ENCODE measurements at places on chromosomes 7 and 10. TPM values are rescaled to one million over a fixed set of nuclear protein-coding genes. Genes with fewer than 3 reads are reported as not detected.

DNA sequence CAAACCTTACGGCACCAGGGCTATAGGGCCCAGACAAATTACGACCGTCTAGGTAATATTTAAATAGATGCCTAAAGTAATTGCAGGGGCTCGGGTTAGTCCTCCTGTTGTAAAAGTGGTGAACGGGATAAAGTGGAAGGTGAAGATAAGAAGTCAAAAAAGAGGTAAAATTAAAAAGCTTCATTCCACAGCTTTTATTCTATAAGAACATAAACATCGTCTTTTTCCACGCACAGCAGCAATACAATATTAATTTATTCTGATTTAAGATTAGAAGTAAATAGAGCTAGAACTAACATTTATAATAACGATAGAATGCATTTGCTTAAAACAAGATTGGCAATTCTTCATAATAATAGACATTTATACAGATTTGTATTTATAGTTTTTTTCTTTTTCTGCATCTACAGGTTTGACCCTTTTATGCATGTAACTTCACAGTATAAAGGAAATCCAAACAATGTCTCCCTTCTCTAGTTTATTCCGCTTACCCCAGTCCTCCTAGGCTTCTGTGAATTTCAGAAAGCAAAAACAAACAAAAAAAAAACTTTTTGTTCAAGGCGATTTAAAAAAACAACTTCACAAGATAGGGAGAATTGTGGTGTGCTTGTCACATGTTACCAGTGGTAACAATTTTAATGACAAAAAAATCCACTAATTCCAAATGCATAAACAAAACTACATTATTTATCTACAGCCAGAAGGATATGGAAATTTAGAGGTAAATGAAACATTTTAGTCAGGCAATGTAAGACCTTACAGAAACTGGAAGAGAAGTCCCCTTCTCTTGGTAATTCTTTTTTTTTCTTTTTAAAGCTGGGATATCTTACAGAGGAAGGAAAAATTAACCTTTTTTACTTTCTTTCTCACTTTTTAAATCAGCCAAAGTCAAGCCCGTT lies 3.4 kb downstream of the HOXA10 start:
- peaks cover 4% of the 10 kb centered on the region for H3K36me3 ChIP-seq
- DNase-seq, result no peak
- H3K4me3 ChIP-seq, result peak overlapping the region; percentile 83
- H3K27ac ChIP-seq, result peak overlapping the region; percentile 99

DNA sequence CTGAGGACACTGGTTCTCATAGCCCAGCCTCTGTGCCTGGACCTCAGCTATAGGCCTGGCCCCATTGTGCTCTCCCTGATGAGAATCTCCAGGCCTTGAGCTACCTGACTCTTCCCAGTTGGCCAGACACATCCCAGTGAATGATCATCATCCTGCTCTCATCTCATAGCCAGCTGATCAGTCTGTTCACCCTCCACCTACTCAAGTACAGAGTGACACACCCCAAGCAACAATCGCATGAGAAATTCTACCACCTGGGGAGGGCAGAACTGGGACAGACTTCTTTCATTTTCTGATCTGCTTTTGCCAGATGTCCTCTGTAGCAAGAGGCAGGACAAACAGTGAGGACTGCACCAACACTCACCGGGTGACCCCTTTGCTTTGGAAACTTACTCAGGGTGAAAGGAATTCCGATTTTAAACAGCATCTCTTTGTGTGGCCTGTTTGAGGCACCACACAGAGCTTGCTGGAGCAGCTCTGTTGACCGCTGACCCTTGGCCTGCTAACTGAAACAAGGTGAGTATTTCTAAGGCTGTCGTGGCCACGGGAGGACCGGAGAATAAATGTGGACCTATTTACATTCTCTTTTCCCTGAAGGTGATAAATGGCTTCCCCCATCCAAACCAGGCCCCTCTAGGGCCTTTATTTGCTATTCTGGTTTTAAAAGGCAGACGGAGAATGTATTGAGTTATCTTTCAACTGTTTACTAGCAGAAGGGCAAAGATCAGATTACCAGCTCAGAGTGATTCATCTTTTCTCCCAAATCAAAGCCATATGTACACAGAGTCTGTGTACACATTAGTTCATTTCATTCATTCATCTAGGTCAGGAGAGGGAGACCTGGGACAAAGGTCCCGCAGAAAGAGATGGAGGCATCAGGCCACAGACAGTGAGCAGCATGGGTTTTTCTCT lies 181.4 kb upstream of the TNS3 start:
- peak; percentile 82 for DNase-seq
- no peaks in the 10 kb centered on the region for H3K36me3 ChIP-seq
- no peaks in the 10 kb centered on the region for H3K27me3 ChIP-seq
- peak overlapping the region; percentile 86 for H3K27ac ChIP-seq
- peaks cover 28% of the 10 kb centered on the region for H3K4me1 ChIP-seq
- peak overlapping the region; percentile 35 for H3K4me3 ChIP-seq

- H3K27me3 ChIP-seq, result no peaks in the 10 kb centered on the region
- no peak for DNase-seq
- no peak overlapping the region for H3K4me3 ChIP-seq
- no peak overlapping the region for H3K27ac ChIP-seq
- H3K4me1 ChIP-seq, result peaks cover 10% of the 10 kb centered on the region
- H3K36me3 ChIP-seq, result no peaks in the 10 kb centered on the region
These were observed 30.1 kb downstream of the LRRC17 start for GRCh38 chr7:102942868-102943267.

DNA sequence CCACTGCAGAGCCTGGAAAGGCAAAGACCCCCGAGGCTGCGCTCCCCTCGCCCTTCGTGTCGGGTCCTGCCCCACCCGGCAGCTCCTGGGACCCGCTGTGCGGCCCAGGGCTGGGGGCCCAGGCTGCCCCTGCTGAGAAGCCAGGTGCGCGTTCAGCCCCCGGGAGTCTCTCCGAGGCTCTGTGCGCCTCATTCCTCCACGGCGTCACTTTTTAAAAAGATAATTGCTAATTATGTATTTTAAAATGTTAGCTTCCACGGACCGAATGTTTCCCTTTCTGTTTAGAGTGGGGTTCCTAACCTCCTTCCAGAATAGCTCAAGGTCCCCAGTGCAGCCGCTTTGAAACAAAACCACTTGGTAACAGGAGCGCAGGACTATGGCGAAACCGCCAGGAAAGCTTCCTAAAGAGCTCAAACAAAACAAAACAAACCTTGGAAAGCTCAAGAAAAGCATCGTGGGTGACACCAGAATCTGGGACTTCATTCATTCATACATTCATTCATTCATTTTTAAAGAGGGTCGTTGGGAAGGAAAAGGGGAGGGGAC lies 45.6 kb downstream of the PDIA4 start:
- H3K27ac ChIP-seq, result no peak overlapping the region
- H3K4me3 ChIP-seq, result peak overlapping the region; percentile 82
- DNase-seq, result peak; percentile 70

- no peaks in the 10 kb centered on the region for H3K4me1 ChIP-seq
- no peaks in the 10 kb centered on the region for H3K27me3 ChIP-seq
- H3K36me3 ChIP-seq, result no peaks in the 10 kb centered on the region
- no peak overlapping the region for H3K4me3 ChIP-seq
These were observed 586.8 kb upstream of the MGMT start for GRCh38 chr10:128880159-128880725.

DNA sequence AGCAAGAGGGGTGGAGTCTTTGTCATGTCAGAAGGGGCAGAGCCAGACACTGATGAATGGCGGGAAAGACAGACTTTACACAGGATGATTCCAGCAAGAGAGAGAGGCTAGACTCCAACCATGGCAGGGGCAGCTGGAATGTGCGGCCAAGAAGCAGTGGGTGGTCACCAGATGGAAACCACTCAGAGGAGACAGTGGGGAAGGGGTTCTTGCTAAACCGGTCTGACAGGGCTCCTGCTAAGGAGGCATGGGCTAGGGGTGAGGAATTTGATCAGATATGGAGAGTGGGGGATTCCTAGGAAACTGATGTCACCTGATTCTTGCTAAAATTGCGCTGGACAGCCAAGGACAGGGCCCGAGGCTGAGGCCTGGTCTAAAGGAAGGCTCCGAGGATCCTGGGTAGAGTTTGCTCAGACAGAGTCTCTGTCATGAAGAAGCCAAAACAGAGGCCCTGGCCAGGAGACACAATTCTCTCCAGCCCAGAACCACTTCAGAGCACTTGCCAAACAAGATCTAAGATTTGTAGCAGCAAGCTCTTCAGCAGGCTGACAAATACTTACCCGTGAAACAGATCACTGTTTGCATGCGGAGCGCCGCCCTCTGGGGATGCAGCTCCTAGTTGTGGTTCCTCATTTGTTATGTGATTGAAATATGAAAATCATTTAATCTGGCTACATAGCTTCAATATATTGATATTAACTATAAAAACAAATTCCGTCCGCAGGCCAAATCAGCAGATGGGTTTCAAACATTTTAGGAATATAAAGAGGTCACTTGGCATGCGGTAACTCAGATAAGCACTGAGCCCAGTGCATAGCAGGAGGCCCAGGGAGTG lies 377.0 kb downstream of the TCERG1L start:
- no peak for DNase-seq
- no peak overlapping the region for H3K27ac ChIP-seq
- H3K4me1 ChIP-seq, result no peaks in the 10 kb centered on the region

NPTX2 gene
- 0.97 TPM for total RNA-seq

LAMB1 gene
- 166 TPM for total RNA-seq

FAM25G gene
- not detected for total RNA-seq

GPR22 gene
- total RNA-seq, result not detected

CYP26A1 gene
- not detected for total RNA-seq
